ENCODE measurements at places on chromosomes 7 and 10.

DNA sequence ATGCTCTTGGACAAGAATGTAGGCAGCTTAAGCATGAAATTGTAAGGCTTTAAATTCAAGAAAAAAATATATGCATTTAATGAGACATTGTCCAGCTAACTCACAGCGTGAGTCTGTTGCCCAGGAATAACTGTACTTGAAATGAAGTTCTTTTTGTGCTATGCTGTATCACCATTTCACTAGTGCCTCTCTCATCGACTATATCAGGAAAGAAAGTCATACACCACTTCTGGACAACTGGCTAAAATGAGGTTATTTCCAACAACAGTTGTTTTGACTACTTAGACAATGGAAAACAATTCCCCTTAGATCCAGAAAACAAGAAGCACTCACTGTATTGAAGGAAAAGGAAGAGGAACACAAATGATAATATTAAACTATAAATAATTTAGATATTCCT is 251.8 kb downstream of the CRPPA start:
- no peak for DNase-seq

DNA sequence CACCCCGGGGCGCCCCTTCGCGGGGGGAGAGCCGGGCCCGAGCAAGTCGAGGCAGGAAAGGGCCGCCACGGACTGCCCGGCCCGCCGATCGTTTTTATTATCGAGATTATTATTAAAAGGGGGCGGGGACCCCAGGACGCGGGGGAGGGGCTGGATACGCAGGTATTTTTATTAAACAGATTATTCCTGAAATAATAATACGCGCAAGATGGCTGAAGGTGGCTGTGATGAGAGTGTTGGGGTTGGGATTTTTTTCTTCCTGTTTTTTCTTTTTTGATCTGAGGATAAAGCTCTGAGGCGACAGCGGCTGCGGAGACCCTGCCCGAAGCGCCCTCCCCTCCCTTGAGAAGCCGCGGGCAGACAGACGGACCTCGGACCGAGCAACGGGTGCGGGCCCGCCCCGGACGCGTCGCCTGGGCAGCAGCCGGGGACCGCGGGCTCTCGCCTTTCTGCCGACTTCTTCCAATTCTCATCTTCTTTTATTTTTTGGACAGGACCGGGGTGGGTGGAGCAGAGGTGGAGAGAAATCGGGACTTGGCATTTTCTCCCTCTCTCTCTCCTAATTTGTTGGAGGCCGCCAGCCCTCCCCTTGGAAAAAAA is 1.4 kb upstream of the TRIM8 start:
- DNase-seq, result no peak

- no peak for DNase-seq
These were observed 316.2 kb upstream of the SHH start for GRCh38 chr7:156128496-156128895.

- no peak for DNase-seq
These were observed 6.7 kb upstream of the RASGEF1A start for GRCh38 chr10:43273543-43273942.

DNA sequence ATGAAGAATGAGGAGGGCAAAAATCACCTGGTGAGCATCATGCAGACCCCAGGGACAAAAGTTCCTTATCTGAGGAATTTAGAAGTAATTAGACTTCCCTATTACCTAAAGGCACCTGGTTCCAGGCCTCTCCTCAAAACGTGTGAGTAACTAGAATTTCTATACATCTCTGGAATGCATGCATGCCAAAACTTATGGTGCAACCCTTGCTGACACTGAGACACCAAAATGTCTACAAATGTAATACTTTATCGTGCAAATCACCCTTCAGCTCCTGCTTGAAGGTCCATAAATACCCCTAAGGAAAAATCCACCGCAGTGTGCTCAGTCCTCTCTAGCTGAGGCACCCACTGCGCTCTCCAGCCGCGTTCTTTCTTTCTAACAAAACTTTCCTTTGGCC is 84.2 kb downstream of the PAXIP1 start:
- DNase-seq, result no peak

GRCh38 chr10:117748058-117748457 is 205.5 kb downstream of the EMX2 start:
- DNase-seq, result no peak

- DNase-seq, result no peak
These were observed 39.7 kb downstream of the OTUD1 start for GRCh38 chr10:23478570-23478969.

Measured in DMS 273 treated with DMSO at 0.1 percent for 48 hours (cell line).